ENCODE measurements at places on chromosomes 3 and 15.

DNA sequence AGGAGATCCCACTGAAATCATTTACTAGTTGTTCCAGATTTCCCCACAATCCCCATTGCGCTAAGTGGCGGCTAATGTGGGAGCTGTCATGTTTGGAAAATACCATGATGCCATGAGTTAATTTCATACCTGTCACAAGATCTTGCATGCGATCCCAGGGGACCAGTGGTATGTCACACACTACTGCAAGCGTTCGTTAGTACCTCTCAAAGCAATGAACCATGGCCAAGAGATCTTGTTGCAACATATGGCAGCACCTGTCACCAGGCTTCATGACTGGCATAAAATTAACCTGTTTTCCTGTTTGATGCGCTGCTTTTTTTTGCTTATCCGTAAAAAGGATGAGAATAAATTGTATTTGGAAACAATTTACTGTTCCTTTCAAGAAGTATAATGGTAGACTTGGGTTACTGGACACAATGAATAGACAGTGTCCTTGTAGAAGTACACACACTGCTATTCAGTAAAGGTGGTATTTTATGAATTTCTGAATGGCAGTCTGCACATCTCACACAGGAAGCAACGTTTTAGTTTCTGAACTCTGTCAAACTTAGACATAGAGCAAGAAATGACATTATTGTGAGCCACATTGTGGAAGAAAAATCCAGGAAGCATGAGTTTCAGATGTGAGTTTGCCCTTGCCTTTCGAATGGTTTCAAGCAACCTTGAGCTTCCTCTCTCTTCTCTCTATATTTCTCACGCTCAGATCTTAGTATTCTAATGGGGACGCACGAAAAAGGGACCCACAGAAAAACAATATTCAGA is 81.9 kb downstream of the CHL1 start:
- DNase-seq = no peak

DNA sequence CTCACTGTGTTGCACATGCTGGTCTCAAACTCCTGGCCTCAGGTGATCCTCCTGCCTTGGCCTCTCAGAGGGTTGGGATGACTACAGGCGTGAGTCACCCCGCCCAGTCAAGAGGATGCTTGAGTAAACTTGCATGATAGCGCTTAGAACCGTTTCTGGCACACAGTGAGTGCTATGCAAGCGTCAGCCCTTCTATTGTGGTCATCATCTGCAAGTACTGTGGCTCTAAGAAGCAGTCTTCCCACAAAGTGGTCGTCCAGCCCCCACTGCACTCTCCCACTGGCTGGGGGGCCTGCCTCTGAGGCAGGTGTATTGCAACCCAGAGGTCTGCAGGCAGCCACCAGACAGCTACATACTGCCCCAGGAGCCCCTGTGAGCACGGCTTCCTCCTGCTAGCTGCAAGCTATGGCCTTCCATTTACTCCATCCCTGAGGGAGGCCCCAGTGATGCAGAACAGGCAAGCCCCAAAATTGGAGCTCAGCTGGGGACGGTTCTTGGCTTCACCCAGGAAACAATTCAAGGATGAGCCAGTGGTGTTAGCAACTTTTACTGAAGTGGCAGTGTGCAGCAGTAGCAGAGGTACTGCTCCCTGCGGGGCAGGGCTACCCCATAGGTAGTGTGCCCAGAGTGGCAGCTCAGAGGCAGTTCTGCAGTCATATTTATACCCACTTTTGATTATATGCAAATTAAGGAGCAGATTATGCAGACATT is 95.4 kb downstream of the LSM3 start:
- no peak for DNase-seq

DNA sequence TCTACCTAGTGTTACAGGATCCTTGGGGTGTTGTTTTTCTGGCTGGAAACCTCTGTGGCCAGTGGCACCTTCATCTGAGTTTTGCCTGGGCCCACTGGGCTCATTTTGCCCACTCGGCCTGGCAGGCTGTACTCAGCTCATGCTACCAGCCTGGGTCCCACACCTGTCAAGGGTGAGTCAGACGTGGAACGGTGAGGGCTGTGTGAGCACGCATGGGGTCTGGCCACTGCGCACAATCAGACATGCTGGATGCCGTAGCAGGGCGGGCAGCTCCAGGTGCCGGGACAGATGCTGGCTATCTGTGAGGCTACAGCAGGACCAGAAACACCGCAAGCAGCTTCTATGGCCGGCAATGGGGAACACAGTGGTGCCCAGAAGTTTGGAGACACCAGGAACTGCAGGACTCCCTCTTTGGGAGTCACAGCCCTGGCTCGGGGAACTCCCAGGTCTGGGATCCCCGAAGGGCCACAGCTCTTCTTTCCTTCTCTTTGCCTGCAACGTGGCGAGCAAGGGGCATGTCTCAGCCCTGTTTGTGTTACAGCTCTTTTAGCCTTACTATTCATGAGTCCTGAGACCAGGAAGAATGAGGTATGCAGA is 35.9 kb upstream of the DNAJC13 start:
- no peak for DNase-seq

- DNase-seq = no peak
Observed at GRCh38 chr15:29470311-29470710, 200.7 kb upstream of the NSMCE3 start.

DNA sequence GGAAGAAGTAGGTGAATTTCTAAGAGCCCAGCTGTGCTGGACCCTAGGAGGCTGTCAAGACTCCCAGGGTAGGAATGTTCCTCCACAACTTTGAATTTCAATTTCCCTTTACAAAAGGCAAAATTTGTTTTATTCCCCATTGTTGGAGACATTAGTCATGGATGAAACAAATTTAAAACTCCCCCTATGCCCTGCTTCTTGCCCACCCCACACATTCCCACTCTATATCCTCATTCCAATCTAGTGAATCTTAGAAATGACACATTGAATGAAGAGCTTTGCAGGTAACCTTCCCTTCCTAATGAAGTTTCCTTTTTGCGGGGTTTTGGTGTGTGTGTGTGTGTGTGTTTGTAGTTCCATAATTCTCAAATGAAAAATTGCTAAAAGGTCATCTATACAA is 72.6 kb downstream of the CCNL1 start:
- DNase-seq = peak; percentile 48

DNA sequence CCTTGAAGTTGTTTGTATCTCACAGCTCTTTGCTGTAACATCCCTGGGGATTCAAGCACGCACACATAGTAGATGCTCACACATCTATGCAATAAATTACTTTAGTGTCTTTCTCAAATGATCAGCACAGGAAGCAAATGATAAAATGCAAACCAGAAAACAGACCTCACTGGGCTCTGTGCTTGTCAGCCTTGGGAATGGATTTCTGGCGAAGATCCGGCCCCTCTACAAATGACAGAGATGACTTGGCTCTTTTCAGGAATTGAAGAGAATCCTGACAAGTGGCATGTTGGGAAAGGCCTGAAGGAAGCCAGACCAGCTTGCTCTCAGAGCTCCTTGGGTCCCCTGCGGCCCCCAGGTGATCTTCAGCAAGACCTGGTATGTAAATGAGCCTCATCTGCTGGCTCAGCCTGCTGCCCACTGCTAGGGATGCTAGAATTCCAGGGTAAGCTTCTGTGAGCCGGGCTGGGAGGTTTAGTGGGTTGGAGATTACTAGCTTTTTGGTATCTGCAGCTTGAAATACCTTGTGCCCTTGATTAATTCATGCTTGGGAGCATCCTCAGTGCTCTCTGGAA is 54.1 kb downstream of the LPP start:
- peak; percentile 66 for DNase-seq

Measured in fibroblast of skin of scalp (primary cell).